Stimulated activated CD4-positive, alpha-beta T cell treated with anti-CD3 and anti-CD28 coated beads, Interleukin-15, amount 100 ng/mL, for 1 hour (primary cell): ENCODE measurements at places on chromosomes 12 and 14.

- no peak for DNase-seq
Measured at GRCh38 chr12:32444895-32445294, 45.5 kb downstream of the FGD4 start.

DNA sequence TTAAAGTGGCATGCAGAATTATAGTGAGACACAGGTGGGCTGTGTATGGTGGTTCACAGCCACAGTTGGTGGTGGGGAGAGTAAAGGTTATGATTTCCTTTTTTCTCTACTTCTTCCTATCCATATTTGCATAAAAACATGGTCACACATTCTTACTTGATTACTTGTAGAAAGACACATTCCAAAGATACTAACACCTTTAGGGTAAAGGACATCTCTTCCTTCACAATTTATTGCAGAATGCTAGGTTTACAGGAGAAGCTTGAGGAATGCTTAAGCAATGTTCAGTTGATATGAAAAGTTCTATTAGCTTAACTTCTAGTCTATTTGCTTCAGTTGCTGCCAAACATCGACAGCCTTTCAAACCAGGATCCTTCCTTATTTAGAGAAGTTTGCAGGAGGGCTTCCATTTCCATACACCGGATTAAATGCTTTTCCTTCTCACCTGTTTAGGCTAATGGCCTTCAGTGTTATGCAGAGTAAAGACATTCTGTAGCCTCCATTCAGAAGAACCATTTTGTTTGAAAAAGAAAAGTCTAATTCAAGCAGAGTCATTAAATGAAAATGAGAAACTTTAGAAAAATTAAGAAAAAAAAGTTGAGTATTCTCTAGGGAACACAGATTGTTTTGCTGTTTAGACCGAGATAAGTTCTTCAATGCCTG lies 2.6 kb upstream of the PHC1 start:
- no peak for DNase-seq

GRCh38 chr14:55410876-55411275 lies 754 bp downstream of the ATG14 start:
- DNase-seq = no peak

- DNase-seq = no peak
Measured at GRCh38 chr12:7354529-7354928, 50.7 kb downstream of the ACSM4 start.

GRCh38 chr12:116714175-116714574 lies 23.7 kb downstream of the SPRING1 start:
- DNase-seq = no peak

GRCh38 chr12:110796952-110797351 lies 49.8 kb upstream of the CCDC63 start:
- no peak for DNase-seq

DNA sequence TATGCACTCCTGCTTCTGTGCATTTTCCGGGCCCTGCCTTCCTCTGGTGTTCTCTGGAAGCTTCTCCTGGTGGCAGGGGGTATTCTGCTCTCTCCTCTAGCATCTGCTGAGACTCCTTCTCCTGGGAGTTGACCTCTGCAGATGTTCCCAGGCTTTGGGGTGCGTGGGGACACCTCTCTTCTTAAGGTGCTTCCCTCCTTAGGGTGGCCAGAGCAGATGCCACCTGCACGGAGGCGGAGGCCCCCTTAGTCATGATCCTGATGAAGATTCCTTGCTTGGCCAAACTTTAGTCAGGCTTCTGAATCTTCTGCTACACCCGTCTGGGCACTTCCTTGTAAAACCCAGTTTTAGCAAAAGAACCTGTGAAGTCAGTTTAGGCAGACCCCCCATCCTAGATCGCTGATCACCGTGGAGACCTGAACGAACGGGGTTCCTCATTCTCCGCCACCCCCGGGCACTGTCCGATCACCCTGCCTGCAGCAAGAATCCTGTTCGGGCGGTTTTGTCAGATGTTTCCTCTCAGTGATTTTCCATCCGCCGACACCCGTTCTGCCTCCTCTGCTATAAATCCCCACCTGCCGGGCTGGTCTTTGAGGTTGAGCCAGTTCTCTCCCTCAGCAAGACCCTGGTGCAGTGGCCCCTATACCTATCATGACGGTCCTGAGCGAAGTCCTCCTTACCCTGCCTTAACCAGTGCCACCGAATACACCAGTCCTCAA lies 111.9 kb downstream of the CALM1 start:
- no peak for DNase-seq
